ENCODE measurements at places on chromosomes 6 and 20.
A peak's percentile ranks its signal among the peaks of the same experiment; 100 is the strongest.

GRCh38 chr20:23766531-23766930 lies 15.8 kb upstream of the CST1 start:
- no peak for DNase-seq

GRCh38 chr20:33663161-33664084 lies 1.3 kb downstream of the C20orf144 start:
- DNase-seq: peak; percentile 77

DNA sequence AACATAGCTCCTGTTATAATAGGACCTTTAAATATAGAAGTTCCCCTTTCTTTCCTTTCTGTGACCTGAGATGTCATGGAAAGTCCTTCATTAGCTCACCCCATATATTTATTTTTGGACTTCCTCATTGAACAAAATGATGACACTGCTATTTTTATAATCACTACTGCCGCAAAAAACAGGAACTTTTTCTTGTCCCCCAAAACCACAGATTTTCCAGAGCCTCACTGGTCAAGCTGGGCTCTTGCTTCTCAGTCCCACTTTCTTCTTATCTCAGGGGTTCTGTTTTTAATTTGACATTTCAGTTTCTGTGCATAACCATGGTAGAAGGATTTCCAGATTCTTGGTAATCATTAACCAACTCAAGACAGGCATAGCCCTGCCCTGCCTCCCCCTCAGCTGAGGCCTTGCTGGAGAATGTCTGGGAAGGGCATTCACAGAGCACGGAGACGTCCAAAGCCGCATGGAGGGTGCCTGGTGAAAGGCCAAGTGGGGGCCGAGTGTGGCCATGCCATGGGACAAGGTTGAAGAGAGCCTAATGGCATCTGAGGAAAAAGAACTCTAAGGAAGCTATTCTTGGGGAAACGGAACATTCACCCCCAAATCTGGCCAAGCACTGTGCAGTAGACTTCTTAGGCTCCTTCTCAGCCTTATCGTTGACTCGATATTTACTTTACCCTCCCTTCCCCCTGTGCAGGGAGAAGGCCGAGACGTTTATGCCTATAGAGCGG lies 73.7 kb downstream of the EDN1 start:
- no peak for DNase-seq

- peak; percentile 24 for DNase-seq
Measured at GRCh38 chr6:143026696-143027449, 33.8 kb upstream of the AIG1 start.

DNA sequence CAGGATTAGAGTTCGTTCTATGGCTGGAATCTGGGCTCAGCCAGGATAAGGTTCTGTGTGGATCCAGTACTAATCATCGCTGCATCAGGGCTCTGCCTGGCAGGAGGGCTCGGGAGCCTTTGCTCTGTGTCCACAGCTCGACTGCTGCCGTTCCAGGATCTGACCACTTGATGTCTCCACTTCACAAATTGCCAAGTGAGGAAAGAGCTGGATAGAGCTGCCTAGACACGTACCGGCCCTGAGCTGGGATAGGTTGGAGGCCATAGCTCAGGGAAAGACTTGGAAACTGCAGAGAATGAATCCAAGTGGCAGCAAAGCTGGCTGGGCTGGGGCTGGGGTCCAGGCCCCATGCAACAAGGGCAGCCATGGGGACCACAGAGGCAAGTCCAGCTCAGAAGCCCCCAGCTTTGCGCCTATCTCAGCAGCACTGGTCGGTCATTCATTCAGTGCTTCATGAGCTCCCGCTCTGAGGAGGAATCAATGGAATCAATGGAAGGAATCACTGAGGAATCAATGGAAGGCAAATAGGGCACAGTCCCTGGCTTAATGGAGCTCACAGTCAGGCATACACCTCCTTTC lies 38.0 kb upstream of the TOP1 start:
- DNase-seq: peak; percentile 39

DNA sequence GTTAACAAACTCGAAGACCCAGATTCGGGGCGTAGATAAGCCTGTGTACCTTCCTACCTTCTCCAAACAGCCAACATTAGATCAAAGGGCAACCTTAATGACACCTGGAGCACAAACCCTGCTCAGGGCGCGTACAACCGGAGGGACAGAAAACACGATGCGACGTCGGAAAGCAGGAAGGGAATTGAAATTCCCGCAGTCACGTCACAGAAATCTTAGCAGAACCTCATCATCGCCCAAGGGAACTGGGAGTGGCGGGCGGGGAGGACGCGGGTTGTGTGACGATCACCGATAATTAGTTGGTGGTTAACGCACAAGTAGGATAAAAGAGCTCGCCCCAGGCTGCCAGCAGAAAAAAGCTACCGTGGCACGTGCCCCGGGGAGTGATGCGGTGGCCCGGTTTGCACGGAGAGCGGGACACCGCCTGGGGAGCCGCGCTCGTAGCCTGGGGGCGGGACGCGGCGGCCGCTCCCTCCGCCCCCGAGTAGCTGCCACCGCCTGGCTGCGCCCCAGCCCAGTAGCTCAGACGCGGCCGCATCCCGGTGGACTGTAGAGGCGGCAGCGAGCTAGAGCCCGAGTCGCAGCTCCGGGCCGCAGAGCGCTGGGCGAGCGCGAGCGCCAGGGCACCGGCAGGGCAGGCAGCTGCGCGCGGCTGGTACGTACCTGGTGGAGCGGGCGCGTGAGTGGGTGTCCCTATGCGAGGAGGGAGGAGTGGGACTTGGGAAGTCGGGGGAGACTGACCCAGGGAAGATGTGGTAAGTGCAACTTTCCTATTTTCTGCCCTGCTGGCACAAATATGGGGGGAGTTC lies at the start of gene PKIB:
Gene PKIB, plus strand, starts transcription at position 525 of the 809 bp plus-strand sequence. CDS start 107,390 bp downstream, outside the sequence.
- peak; percentile 11 for DNase-seq

DNA sequence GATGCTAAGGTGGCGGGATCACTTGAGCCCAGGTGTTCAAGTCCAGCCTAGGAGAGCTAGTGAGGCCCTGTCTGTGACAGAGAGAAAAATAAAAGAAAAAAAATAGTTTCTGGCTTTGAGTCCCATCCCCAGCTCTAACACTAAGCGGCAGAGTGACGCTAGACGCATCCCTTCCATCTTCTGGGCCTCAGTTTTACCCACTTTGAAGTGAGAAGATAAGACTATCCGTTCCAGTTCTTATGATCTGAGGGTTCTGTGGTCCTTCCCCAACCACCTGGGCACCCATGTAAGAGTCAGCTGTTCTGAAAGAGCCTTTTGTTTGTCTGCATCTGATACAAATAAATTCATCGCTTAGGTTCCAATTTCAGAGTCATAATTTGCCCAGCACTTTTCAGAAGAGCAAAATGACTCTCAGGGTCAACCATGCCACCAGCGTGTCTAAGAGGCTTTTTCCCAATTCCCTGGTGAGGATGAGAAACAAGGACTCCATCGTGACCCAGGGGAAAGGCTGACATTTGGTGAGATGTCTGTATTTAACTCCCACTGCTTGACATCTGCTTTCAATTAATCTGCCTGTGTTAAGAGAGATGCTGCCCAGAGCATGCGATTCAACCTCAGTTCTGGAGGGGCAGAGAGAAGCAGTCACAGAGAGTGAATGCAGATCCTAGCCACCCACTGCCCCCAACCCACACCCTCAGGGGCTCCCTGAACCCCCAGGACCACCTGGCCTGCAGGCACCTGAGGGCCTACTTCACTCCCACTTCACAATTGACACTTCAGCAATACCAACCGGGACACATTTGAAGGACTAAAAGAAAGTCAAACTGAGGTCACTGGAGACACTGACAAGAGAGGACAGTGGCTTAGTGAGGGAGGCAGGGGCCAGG lies 131.6 kb upstream of the TOP1 start:
- no peak for DNase-seq

- DNase-seq: no peak
Measured at GRCh38 chr6:110474500-110474899, 1.9 kb downstream of the SLC22A16 start.

DNA sequence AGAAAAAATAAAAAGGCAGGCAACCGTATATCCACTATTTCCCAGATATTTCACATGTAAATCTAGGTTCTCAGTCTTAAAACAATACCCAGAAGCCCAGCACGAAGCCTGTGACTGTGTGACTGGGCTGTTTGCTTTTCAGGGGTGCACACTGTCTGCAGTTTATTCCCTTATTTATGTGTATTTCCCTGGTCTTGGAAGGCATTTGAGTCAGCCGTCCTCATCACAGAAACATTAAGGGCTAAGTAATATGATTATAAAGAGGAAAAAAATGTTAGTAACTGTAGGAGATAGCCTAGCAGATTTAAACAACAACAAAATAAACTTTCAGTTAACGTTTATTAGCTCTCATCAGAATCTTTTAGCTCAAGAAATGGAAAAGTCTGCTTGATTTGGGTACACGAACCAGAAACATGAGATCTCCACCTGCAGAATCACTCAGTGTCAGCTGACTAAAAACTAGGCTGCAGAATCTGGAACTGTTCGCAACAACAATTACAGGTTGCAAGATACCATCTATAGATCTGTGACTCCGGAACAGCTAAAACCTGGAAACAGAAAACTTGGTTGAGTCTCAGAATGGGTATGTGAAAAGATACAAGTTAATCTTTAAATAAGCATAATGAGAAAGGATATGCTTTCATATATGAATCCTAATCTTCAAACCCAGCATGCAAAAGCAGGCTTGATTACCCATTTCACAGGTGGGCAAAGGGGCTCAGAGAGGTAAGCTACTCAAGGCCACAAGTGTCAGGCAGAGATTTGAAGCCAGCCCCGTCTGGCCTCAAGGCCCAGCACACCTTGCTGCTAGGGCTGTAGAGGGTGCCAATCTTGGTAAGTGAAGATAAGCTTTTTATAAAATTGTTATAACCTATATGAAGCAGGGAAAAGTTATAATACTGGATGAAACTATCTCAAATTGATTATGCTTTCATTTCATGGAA lies 21.1 kb downstream of the GCLC start:
- no peak for DNase-seq

GRCh38 chr6:46410334-46410953 lies 80.8 kb downstream of the RCAN2 start:
- DNase-seq: no peak

GRCh38 chr6:33017018-33017417 lies 7.6 kb upstream of the HLA-DOA start:
- no peak for DNase-seq

Data from stimulated activated CD4-positive, alpha-beta T cell treated with anti-CD3 and anti-CD28 coated beads, Interleukin-15, amount 100 ng/mL, for 1 hour (primary cell).